ENCODE measurements at places on chromosomes 5 and 9.

DNA sequence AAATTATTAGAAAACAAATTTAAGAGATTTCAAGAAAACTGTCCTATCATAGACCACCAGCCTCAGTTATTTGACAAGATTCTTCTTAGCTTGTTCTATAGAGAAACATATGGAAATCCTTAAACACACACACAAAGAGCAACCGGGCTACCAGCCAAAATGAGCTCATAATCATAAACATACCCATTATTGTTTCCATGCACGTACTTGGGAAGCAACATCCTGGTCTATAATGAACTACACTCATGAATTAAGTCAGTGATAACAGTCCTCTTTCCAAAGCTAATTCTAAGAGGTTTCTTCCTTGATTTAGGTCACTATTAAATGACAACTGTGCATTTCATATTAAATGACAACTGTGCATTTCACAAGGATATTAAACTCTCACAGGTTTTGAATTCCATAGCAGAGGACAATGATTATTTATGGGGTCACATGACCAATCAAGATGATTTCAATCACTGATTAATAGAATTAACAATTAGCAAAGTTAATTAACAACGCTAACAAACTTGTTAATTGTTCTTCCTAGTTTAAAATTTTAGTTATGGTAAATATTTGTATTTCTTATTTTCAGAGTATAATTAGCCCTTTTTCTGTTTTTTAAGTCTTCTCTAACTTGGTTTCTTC lies 77.0 kb downstream of the OXCT1 start:
- no peak for DNase-seq

- no peak for DNase-seq
These were observed 457.0 kb downstream of the SPATA31D1 start for GRCh38 chr9:82445556-82445955.

- no peak for DNase-seq
These were observed 39.5 kb downstream of the MEGF10 start for GRCh38 chr5:127330116-127330515.

DNA sequence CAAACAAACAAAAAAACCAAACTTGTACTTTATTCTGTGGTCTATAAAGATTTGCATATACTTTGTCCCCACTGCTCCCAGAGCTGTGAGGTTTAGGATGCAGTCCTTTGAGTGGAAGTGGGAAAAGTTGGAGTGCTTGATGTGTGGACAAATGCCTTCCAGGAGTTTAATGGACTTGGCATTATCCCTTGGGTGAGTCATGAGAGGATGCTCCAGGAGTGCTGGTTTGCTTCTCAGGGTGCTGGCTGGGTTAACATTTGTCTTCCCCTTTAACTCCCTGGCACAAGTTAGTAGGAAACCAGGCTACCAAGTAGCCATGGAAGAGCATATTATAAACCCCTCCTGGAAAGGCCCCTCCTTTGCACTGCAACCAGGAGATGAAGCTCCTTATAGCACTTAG lies 417.4 kb upstream of the RIOK2 start:
- DNase-seq, result no peak

- DNase-seq, result no peak
These were observed 302.5 kb downstream of the MLLT3 start for GRCh38 chr9:20319641-20320337.

DNA sequence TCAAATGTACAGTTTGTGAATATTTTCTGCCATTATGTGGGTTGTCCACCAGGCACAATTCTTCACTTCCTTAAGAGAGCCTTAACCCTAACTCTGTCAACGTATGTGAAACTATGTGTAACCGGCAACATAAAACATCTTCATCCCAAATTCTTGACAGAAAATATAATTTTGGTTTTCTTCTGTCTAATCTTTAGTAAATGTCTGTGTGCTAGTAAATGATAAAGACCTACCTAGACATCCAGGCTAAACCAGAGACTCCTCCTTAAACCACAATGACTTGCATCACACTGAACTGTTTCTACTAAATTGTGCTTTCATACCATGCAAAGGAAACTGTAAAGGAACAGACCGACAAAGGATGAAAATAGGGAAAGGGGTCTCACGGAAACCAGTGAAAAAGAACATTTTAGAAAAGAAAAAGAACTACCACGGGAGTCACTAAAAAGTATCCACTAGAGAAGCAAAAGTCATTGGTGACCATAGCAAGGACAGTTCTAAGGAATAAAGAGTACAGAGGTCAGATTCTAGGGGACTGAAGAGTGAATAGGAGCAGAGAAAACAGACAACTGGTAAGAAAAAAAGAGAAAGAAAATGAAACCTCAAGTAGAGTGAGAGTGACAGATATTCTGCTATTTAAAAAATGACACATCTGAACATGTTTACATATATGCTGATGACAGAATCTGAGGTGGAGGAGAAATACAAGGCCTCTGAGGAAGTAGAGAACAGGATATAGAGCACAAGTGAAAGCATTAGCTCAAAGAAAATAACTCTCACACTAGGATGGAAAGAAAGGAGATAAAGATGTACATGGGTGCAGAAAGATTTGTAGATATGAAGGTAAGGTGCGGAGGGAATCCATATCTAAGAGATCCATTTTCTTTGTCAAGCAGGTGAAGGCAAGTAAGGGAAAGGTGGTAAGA lies 49.4 kb downstream of the FNIP1 start:
- no peak for DNase-seq

DNA sequence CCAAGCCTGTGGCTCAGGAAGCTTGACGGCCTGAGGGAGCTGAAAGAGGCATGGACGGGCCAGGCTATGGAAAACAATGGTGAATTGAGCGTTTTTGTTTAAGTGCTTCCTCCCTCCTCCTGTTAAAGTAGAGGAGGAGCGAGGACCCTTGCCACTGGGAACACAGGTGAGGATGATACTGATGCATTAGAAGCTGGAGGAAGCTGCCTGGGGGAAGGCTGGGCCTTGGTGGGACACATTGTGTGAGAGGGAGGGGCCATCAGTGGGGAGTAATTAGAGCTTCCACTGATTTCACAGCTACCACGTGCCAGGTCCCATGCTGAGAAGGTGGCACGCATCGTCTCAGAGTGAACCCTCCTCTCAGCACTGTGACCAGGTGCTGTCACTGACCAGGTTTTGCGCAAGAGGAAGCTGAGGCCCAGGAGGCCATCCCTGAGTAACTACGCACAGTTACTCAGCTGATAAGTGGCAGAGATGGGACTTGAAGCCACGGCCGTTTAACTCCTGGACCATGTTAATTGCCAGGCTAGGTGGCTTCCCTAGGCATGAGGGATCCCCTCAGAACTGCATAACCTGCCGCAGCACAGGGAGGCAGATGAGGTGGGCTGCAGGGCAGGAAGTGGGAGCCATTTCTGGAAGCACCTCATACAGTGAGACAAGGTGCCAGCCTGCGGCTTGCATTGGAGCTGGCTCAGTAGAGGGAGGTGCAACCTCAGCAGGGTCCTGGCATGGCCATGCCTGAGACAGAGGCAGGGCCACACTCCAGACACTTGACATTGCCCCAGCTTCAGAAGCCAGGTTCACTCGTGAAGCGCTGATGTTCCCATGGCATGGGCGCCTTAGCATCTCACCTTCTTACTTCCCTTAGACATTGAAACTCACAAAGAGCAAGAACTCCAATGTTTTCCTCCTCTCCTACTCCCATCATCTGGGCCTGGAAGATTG lies 195.3 kb upstream of the MVB12B start:
- no peak for DNase-seq

DNA sequence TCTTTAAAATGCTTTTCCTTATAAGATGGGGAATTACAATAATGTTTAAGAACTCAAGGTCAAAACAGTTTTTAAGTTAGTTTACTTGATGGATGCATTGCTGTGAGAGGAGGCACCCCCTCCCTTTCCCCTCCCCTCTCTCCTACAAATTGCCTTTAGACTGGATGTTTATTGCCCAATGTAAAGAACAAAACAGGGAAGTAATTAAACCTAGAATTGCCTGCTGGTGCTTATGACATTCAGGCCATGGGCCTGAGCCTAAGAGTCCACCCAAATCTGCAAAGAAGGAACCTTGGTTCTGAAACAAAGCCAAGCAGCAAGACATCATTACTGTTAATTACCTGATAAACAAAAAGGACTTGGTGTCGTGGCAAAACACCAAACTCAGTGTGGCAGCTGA lies 630.3 kb downstream of the ISL1 start:
- DNase-seq, result peak; percentile 85

DNA sequence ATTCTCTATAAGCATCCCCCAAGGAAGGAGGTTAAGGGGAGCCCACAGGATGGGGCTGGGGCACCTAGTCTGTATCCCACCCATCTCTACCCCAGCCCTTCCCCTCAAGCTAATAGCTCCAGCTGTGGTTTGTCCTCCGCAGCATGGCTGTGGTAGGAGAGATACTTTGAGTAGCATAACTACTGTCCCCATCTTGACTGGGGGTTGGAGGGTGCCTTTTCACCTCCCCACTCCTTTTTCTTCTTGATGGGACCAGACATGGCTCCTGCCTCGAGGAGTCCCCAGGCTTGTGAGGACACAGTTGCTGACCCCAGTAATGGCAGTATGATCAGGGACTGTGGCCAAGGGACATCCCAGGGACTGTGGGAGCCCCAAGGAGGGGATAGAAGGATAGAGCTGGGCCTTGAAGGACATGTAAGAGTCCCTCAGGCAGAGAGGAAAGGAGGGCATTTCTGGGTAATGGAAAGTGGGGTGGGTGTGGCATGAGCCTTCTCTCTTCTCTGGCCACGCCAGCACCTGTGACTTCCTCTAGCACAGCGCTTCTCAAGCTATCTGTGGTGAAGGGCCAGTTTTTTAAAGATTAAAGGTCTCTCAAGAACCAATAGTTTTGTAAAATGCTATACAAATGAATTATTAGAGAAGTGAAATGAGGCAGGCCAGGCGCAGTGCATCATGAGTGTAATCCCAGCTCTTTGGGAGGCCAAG lies 14.0 kb downstream of the OLFML2A start:
- no peak for DNase-seq

GRCh38 chr5:133611357-133612248 lies 738 bp downstream of the FSTL4 start:
- DNase-seq, result no peak

DNA sequence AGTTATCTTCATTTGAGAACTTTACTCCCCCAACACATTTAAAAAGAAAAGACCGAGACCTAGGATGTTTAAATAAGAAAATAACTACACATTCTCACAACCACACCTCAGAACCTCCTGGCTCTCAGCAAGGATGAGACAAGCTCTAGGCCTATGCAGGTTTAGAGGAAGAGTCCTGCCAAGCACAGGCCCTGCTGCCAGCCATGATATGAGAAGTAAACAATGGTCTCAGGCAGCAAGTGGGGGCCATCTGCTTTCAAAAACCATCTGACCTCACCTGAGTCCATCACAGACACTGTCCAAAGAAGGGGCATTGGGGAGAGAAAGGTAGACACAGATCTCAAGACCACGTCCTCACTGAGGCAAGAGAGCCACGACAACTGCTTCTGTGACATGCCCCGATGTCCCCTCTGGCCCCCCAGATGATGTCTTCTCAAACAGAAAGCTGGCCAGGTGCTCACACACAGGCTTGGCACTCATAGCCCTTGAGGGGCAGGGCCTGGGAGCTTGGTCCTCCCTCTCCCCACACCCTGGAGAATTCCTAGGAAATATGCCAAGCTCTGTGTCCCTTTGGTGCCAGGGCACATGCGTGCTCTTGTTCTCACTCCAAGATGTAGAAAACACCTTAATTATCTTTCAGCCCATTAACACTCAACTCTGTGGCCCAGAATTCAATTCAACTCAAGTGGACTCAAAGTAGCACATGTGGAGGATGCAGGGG lies 150.4 kb downstream of the FSTL4 start:
- no peak for DNase-seq

DNA sequence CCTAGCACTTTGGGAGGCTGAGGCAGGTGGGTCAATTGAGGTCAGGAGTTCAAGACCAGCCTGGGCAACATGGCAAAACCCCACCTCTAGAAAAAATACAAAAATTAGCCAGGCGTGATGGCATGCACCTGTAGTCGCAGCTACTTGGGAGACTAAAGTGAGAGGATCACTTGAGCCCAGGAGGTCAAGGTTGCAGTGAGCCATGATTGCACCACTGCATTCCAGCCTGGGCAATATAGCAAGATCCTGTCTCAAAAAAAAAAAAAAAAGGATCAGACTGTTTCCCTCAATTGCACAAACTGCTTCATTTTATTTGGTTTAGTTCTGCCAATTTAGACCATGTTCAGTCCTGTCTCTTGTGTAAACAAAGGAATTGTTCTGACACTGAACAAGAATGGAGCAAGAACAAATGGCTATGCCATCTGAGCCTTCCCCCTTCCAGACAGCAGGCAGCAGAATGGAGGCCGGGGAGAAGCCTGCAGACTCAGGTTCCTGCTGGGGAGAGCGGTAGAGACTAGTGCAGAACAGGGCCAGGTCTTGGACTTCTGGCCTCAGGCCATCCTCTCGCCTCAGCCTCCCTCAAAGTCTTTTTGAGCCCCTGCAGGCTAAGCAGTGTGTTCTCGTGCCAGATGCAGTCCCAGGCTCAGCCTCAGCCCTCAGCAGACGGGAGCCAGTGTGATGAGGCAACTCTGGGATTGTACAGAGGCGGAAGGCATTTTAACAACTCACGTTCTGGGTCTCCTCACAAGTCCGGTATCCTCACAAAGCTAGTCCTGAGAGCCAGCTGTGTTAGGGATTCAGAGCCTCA lies 18.2 kb downstream of the HNRNPH1 start:
- DNase-seq, result no peak

GRCh38 chr5:124745007-124745927 lies 1.2 kb downstream of the ZNF608 start:
- DNase-seq, result no peak

DNA sequence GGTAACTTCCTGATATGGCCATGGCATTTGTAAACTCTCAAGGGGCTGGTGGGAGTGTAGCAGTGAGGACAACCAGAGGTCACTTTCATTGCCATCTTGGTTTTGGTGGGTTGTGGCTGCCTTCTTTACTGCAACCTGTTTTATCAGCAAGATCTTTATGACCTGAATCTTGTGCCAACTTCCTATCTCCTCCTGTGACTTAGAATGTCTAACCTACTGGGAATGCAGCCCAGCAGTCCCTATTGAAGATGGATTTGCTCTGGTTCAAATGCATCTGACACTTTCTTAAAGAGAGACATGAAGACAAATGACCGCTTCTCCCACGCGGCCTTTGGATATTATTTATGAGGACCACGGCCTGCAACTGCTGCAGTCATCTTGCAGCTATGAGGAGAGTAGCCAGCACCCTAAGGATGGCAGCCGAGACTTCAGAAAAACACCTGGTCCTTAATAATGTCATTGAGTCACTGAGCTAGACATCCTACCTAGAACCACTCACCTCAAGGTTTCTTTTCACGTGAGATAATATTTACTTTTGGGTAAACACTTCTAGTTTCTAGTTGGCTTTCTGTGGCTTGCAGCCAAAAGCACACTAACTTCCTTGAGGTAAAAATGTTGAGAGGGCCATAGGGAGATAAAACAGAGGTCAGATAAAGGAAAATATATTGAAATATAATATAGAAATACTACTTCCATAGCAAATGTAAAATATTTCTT lies 28.2 kb downstream of the CETN3 start:
- no peak for DNase-seq

GRCh38 chr5:178232124-178232919 lies at the start of gene PHYKPL:
TSS of gene PHYKPL (minus strand) at chr5:178232802. CDS start at chr5:178232550, 252 bp downstream.
- DNase-seq, result no peak

- DNase-seq, result no peak
These were observed 576.2 kb upstream of the CLINT1 start for GRCh38 chr5:158435161-158435616.

GRCh38 chr5:102753889-102754766 lies 977 bp upstream of the PAM start:
- no peak for DNase-seq
